ENCODE measurements at places on chromosomes 2 and 18. TPM values are rescaled to one million over a fixed set of nuclear protein-coding genes. Genes with fewer than 3 reads are reported as not detected.

Gene OR6B3
- total RNA-seq = not detected

Gene CDK15
- total RNA-seq = 0.55 TPM

Gene UGT1A3
- 4.1 TPM for total RNA-seq

DNA sequence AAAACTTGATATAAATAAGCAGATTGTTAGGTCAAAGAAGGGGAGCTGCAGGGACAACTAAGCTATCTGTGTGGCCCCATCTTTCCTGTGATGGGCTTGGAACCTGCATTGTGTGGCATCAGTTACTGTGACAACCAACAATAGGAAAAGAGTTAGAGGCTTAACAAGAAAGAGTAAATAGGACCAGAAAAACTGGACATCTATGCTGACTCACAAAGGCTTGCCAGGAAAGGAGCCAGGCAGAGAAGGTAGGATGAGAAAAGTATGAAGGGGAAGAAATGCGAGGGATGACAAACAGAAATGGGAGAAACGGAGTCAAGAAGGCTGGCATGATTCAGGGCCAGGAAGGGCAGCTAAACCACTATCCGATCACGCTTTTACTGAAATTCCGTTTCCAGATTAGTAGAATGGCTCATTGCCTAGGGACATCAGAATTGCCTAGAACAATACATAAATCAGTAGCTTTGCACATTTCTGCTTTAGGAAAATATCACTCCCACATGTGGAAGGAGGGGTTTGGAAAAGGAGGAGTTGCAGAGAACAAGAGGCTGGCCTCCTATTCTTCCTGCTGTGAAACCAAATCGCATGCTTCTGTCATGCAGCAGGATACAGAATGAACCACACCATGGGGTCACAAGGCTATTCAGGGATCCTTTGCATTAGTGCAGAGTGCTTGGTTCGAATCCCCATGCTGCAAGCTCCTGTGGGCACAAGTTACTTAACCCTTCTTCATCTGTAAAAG lies 7.3 kb downstream of the PLA2R1 start:
- no peak for DNase-seq

- DNase-seq = no peak
Observed at GRCh38 chr2:134763164-134763710, 44.4 kb upstream of the TMEM163 start.

Gene LDAH
- total RNA-seq = 28.2 TPM

DNA sequence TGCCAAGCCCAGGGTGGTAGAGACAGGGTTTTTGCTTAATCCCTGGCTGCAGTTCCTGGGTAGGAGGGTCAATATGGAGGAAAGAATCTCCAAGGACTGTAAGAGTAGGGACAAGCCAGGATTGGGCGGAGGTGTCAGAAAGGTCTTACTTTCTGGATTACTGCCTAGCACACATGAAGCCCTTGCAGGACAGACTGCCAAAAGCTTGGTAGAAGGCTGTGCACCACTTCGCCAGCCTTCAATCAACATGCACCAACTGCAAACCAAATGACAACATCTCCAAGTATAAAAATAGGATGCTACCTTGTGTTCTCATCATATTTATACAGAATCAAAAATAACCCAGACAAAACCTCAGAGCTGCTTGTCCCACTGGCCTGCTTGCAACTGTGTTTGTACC lies 3.7 kb downstream of the ZNF142 start:
- DNase-seq = no peak

DNA sequence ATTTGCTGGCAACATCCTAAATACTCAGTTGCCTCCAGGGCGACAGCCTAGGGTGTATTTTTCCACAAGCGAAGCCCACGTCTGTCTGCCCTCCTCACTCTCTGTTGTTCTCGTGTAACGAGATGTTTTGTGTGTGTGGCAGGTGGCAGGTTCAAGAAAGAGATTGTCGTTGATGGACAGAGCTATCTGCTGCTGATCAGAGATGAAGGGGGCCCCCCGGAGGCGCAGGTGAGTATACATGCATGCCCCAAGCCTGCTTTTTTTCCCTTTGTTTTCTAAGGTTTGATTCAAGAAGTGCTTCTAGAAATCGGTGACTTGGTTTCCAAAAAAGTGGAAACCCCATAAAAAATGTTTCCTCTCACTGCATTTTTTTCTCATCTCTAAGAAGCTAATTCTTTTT lies 247.0 kb downstream of the AGAP1 start:
- DNase-seq = peak; percentile 15

- DNase-seq = no peak
Observed at GRCh38 chr2:127679680-127680361, 4.5 kb upstream of the LIMS2 start.

Gene NCKAP5
- 0.69 TPM for total RNA-seq

Gene CCDC74A
- total RNA-seq = 9.1 TPM

GRCh38 chr2:11004199-11004598 lies 92.5 kb downstream of the KCNF1 start:
- DNase-seq = peak; percentile 84

DNA sequence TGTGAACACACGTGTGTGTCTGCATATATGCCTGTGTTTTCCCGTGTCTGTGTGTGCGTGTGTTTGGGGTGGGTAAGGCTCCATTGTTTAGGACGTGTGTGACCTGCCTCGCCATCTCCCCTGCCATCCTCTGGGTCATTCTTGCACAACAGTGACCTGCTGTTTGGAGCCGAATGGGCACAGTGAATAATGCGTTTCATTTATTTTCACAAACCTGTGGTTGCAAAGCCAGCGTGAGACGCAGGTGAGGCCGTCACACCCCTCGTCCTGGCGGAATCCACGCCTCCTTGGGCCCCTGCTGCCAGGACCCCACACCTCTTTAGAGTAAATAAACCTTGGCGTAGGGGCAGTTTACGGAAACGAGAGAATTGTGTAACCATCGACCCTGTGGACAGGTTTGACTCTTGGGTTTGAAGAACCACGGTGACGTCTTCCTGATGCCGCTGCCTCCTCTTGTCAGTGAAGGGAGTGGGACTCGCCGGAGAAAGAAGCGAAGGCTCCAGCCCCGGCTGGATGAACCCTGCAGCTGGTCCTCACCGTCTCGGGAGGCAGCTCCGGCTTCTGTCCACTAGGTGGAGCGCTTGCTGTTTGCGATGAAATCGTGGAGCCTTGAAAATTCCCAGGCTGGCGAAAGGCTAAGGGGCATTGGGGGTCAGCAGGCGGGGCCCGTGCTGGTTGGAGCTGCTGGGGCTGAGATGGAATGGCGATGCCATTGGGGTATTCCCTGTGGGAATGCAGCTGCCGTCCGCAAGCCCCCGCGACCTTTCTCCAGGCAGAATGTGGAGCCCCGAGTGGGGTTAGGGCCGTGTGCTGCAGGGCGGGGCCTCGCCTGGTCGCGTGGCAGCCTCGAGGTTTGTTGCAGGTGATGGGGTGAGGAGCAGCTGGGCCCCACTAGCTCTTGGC lies 81.1 kb downstream of the RTP5 start:
- DNase-seq = peak; percentile 29

DNA sequence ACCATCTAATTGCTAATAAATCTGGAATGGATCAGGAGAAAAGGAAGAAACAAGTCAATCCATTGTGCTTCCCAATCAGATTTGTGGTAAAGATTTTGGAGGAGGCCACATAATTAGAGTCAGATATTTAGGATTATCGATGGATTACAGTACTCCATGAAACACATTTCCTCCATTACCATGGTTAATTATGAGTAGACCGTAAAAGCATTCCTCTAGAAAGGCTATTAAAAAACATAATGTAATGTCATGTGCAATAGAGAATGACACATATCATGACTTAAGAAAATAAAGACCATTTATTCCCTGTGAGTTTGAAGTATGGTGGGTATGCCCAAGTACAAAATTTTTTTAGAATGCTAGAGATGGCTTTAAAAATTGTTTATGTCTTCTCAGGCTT lies 96.1 kb downstream of the ITGA4 start:
- no peak for DNase-seq

GRCh38 chr18:54141041-54141608 lies 83.3 kb downstream of the MBD2 start:
- DNase-seq = no peak

Gene AOX1
- total RNA-seq = 8.0 TPM

DNA sequence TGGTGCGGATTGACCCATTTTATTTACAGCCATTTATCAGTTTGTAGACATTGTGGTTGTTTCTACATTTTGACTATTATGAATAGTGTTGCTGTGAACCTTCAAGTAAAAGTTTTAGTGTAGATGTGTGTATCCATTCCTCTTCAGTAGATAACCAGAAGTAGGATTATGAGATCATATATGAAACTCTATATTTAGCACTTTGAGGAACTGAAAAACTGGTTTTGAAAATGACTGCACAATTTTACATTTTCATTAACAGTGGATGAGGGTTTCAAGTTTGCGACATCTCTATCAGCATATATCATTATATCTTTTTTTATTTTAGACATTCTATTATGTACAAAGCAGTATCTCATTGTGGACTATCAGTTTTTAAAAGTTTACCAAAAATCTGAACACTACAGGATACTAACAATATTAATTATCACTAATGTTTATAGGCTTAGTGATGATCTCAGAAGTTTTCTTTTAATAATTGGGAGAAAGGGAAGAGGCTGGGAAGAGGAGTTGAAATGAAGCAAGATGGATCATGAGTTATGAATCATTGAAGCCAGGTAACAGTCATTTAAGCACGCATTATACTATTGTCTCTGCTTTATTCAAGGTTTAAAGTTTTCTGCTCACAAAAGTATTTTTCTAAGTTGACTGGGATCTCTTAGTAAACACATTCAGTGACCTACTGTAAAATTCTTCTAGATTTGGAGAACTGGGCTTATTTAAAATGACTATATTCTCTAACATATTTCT lies 329.0 kb upstream of the LRATD1 start:
- DNase-seq = no peak

Gene CPLX4
- total RNA-seq = not detected

DNA sequence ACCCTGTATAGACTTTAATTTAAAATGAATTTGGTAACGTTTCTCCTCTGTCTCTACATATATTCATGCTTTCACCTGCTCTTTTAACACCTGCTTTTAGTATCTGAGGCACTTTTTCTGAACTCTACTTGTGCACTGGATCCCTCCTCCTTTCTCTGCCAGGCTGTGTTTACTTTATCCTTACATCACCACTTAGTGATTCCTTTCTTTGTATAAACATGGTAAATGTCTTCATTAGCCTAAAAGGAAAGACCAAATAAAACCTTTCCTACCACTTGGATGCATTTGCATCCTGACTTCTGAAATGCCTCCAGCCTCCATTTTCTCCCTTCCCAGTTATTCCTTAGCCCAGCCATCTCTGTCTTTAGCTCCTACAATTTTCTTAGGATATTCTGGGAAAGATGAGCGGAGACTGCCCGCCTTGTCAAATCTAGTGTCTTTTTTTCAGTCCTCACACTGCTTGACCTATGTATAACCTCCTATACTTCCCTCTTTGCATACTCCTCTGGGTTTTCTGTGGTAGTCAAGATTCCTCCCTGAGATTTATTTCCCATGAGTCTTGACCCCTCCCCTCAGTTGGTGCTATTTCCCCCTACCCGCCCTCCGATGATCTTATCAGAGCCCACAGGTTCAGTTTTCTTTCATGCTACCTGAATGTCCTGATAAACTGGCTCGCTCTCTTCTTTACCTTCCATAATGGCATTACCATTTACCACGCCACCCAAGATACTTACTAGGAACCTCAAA lies 44.8 kb downstream of the REL start:
- DNase-seq = peak; percentile 13

GRCh38 chr2:57146951-57147350 lies 899.7 kb upstream of the VRK2 start:
- DNase-seq = no peak

GRCh38 chr2:34825686-34826085 lies 1226.6 kb upstream of the FAM98A start:
- no peak for DNase-seq

Gene SPC25
- total RNA-seq = 1.2 TPM

DNA sequence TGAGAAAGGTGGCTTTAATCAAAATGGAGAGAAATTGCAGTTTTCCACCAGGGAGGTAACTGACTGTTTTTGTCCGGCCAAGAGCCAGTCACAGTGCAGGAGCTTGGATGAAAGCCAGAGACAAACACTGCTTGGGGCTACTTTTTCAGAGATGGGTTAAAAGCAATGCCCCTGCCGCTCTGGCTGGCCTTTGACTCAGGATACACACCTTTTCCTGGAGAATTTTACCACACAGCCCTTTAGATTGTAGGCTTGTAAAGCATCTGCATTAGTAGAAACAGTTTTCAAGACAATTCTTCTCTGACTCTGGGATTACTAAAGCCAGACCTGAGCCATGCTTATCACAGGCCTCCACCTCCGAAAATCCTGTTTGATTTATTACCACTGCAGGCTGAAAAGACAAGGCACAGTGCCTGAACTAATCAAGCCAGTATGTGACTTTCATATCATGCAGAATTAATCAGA lies 79.7 kb downstream of the CCBE1 start:
- no peak for DNase-seq

DNA sequence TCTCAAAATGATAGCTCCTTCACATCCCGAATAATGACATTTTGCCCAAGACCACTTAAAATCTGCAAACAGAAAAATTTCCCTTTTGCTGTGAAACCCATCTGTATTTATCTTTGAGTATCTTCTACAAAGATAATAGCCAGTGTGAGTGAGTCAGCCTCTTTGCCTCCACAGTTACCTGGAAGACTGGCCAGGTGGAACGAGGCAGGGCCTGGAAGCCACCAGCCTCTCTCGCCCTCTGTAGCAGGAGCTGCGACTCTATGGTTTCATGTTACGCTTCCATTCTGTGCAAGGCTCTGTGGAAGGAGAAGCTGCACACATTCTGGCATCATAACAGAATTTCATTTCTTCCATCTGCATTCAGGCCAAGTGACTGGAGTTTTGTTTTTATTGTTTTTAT lies 9.5 kb downstream of the ELP2 start:
- no peak for DNase-seq

Gene INPP5D
- total RNA-seq = 1.2 TPM

DNA sequence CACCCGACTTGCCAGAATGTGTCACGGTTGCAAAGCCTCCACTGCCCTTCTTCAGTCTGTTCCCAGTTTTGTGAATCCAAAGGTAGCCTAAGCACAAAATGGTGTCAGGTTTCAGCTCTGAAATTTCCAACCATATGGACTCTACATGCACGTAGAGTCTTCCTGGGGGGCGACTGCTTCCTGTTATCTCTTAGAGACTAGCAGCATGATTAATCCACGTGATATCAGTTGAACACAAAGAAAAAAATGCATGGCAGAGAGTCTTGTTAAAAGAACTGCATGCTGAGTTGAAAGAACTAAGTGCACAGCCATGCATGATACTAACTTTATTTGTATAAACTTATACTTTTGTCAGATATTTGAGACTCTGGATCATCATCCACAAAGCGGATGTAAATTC lies 404.4 kb downstream of the SOCS6 start:
- DNase-seq = no peak

GRCh38 chr2:212032032-212032431 lies 506.6 kb downstream of the ERBB4 start:
- peak; percentile 76 for DNase-seq

Gene FIGLA
- not detected for total RNA-seq

DNA sequence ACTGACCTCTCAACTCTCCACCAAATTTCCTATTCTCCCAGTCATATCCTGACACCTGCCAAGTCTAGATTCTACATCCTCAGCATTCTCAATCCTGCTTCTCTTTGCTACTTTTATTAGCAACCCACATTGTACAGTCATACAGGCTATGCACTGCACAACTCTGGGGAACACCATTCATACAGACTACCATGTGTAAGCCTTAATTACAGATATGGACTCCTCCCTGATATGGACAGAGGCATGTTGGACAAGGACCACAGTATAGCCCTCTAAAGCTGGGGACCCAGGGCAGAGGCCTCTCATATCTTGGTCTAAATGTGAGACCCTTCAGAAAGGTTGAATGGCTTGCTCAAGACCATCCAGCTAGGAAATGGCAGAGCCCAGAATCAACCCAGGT lies 36.3 kb downstream of the BOLA3 start:
- DNase-seq = no peak
